ENCODE measurements at places on chromosomes 16 and 17.

GRCh38 chr17:4573669-4574068 is 10.7 kb upstream of the SMTNL2 start:
- no peak for DNase-seq

GRCh38 chr17:82384730-82385481 is 13.3 kb downstream of the UTS2R start:
- DNase-seq: no peak

GRCh38 chr16:53864819-53865493 is 161.0 kb downstream of the FTO start:
- no peak for DNase-seq

DNA sequence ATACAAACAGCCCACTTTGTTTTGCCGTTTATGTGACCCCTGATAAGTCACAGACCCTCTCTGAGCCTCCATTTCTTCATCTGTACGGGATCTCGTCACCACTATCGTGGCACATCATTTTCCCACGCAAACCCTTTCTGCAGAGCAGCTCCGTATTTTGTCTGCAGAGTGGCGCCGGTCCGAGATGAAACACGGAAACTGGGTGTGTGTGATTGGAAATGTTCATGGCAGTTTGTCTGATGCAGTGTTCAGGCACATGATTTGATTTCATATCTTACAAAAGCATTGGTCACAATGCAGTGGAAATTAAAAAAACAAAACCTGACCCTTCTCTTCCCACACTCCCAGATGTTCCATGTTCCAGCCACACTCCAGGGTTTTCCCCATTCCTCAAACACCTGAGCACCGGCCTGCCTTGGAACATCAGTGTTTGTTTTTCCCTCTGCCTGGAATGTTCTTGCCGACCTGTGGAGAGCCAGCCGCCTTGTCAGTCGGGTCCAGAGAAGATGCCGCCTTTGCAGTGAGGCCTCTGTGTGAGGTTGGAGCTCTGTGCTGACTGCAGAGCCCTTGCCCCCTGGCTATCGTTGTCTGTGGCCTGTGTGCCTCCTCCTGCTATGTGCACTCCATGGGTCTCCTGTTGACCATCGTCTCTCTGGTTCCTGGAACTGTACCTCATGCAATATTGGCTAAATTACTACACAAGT is 39.2 kb downstream of the NT5M start:
- DNase-seq: no peak

DNA sequence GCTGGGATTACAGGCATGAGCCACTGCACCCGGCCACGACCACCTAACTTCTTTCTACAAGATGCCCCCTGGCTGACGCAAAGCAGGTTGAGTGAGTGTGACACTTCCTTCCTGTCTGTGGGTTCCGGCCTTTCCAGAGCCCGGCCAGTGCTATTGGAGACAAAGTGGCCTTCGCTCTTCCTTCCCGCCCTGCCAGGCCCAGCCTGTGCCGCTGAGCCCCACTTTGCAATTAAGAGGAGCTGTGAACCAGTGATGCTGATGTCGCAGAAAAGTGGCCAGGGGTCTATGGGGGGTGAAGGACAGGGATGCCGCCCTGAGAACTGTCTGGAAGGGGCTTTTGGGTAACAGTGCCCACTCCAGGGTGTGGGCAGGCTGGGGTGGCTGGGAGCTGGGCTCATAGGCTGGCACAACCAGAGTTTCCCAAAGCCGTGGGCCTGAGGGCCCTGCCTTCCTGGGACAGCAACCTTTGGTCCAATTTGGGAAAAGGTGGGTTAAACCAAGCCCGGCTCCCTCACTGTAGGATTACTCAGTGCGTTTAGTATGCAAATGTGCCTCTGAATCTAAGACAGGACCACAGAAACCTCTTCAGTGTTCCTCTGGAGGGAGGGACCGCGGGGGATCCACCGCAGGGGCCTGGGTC is 174.9 kb downstream of the SEC14L1 start:
- no peak for DNase-seq

DNA sequence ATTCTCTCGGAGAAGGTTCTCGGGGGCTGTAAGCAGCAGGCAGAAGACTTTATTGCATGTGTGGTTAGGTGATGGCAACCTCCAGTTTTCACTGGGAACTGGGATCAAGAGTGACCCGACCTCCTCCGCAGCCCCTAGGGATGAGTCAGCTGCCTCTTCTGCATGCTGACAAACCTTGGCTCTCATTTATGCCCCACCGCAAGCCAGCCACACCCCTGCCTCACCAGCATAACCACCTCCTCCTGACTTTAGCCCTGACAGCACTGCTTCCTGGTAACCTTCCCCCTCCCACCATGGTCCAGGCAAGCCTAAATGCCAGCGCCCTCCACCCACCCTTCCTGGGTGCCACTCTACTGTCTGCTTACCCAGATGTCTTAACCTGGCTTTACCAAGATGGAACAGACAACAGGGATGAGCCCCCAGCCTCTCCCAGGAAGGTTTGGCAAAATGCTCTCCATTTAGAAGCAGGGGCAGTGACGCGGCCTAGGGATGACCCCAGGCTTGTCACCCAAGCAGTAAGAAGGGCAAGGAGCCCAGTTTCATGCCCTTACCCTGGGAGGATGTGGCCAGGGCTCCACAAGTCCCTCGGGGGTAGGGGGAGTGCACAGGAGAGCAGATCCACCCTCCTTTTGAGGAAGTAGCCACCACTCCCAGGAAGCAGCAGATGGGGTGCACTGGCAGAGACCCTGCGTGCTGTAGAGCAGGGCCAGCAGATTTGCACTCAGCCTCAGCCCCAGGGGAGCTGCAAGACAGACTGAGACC is 73.5 kb downstream of the GOSR1 start:
- DNase-seq: no peak

DNA sequence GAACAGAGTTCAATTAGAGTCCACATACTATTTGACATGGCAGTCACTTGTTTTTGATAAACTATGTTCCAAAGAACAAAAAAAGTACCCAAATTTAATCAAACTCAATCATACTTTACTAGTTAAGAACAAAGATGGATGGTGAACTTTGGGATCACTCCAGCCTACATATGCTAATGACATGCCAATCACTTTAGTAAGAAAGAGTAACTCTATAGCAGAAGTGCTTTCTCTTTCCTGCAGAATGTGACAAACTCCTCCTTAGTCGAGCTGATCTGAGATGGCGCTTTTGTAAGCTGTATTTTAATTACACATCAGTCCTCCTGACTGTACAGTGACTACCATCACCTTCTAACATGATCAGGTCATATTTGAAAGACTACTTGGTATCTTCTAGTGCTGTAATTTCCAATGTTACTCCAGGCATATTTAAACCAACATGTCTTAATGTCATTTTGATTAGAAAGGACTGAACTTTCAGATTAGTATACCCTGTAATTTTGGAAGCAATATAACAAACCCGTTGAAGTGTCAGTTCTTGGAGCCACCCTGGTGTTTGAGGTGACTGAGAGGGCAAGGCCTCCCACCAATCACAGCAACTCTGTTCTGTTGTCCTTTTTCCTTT is 4.1 kb downstream of the NETO2 start:
- DNase-seq: no peak

GRCh38 chr16:8645831-8646230 is 24.3 kb downstream of the METTL22 start:
- no peak for DNase-seq

GRCh38 chr17:67855504-67856324 is 30.4 kb downstream of the BPTF start:
- DNase-seq: no peak

GRCh38 chr16:11994143-11995119 is 17.9 kb downstream of the SNX29 start:
- DNase-seq: peak; percentile 66

- no peak for DNase-seq
Measured at GRCh38 chr16:52492789-52493357, 54.1 kb downstream of the TOX3 start.

DNA sequence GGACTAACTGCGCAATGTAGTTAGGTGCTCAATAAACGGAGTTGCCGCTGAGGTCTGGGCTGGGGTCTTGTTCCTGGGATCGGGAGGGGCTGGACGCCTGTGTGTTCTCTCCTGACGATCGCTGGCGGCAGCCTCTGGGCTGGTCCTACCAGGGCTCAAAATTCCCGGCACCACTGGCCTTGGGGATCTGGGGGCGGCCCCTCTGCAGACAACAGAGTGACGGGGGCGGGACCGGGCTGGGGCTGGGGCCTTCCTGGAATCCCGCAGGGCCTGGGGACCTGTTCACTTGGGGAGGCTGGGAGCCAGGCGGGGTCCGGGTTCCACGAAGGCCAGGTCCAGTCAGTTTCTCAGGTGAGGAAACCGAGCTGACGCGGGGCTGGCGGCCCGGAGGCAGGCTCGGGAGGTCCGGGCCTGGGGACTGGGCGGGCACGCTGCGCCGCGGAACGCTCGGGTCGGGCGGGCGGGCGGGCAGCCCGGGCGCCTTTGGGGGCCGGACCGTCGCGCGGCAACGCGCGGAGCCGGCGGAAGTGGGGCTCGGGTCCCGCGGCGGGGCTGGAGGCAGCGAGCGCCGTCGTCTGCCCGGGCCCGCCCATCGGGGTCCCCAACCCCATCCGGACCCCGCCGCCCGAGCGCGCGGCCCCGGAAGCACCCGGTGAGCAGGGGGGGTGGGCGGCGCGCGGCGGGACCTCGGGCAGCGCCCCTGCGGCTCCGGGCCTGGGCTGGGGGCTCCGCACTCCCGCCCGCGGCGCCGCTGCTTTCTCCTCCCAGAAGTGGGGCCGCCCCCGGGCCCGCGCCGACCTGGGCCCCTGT is at the start of gene PIGQ:
PIGQ (plus strand) TSS at position 524 of the 810 bp plus-strand sequence. CDS start 4,107 bp downstream, outside the sequence.
- DNase-seq: peak; percentile 45

GRCh38 chr16:49834531-49835151 is 21.3 kb downstream of the ZNF423 start:
- DNase-seq: no peak

DNA sequence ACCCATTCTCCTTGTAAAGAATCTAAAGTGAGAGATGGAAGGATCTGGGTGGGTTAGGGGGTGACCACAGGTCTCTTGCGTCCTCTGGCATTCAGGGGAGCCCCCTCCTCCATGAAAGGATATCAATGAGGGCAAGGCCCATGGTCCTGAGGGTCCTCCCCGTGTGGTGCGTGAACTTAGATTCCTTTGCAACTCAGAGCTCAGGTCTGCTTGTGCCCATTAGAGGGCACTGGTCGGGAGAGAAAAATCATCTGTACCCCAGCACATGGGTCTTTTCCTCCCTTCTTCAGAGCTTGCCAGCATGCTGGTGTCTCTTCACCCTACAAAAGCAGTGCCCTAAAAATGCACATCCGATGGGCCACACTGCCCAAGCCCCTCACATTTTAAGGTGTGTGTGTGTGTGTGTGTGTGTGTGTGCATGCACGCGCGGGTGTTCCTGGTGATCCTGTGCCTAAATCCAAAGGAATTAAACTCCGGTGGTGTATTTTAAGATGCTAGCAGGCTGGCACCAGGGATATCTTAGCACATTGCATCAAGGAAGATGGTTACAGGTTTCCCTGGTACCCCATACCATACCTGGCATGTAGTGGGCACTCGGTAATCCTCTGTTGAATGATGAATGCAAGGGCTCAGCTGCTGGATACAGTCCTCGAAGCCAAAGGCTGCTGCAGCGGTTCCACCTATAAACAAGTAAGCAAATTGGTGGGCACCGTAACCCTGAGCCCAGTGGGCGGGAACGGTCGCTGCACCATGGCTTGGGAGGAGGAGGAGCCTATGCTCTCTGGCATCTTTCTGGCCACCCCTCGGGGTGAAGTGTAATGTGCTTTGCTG is 4.7 kb downstream of the C1QTNF1 start:
- DNase-seq: no peak

DNA sequence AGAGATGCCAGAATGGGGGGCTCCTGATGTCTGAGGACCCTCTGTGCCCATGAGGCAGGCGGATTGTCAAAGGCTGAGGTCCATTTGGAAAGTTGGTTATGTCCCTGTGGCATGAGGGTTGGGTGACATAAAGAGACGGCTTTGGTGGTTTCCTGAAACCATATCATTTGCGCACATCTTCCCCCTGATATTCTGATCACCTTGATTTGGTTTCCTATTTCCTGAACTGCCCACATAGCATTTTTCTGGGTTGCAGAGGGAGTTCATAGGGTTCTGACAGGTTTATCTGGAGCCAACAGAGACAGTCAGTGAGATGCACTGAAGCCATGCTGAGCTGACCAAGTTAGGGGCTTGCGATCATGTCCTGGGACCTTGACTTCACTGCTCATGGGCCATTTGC is 15.7 kb upstream of the RNF222 start:
- DNase-seq: no peak

GRCh38 chr17:8048236-8048635 is 9.4 kb downstream of the ALOX15B start:
- DNase-seq: no peak

GRCh38 chr17:40341808-40342503 is 22.6 kb downstream of the GJD3 start:
- no peak for DNase-seq

DNA sequence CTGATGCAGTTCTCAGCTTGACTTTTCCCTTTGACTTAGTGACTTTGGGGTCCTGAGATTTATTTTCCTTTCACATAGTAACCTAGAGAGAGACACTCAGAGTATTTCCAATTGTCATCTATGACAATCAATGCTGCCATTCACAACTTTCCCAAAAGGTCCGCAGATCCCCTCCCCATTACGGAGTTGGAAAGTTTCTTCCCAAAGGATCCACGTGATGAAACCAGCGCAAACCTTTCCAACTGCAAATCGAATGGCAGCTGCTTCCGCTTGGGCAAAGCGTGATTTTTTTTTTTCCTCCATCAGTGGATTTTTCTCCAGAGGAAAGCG is 538 bp upstream of the FCSK start:
- peak; percentile 59 for DNase-seq

GRCh38 chr16:1290063-1290501 is 19.4 kb upstream of the UBE2I start:
- DNase-seq: no peak

DNA sequence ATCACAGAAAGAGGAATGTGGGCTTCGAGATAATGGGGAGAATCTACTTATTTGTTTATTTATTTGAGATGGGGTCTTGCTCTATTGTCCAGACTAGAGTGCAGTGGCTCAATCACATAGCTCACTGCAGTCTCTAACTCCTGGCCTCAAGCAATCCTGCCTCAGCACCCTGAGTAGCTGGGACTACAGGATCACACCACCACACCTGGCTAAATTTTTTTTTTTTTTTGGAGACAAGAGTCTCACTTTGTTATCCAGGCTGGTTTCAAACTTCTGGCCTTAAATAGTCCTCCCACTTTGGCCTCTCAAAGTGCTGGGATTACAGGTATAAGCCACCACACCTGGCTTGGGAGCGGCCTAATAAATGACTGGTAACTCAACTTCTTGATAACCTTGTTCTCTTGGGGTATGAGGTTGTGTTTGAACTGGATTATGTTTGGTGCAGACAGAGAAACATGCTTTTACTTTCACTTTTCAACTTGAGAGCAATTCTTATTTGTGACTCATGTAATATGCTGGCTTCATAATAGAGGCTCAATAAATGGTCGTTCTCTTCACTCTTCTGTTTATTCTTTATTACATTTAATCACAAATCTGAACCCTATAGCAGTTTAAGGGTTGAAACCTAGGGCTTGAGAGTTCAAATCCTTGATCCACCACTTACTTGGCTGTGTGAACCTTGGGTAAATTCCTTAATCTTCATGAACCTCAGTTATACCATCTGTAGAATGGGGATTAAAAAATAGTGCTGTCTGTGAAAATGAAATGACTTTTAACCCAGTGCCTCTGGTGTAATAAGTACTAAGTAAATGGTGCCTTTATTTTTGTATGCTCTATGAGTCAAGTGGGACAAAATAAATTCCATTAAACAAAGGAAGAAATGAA is 129.1 kb upstream of the HS3ST2 start:
- DNase-seq: no peak

Measured in foreskin melanocyte (primary cell).